ENCODE measurements at places on chromosomes 1 and 21.

GRCh38 chr1:206839857-206840256 is 25.6 kb upstream of the IL20 start:
- no peak for DNase-seq

DNA sequence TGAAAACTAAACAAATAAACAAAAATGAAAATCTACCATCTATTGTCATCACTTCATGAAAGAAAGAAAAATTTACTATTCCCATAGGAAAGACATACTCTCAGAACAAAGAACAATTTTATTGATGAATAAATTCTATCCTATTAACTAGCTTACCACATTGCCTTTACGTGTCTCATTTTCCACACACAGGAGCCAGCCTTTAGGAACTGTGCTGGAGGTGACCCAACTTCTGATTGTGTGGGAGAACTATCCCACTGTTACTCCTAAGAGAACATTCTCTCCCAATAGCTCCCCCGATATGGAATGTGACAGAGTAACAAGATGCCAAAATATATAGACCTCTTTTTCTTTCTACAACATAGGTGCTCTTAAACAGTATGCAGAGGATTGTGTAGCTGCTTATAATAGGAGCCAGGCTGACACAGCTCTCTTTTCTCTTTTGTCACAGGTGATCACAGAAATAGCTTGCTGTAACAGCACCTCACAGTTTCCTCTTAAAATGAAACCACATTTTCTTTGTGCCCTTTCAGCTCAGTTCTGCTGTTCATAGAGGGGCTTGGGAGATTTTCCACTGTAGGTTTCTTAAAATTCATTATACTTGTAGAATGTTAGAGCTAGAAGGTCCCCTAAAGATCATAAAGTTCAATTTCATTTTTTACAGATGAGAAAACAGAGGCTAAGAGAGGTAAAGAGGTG is 35.5 kb downstream of the C21orf91 start:
- no peak for DNase-seq

GRCh38 chr1:205376739-205377138 is 20.0 kb upstream of the KLHDC8A start:
- DNase-seq: no peak

GRCh38 chr1:229022595-229023333 is 248.1 kb upstream of the RAB4A start:
- DNase-seq: no peak

- DNase-seq: no peak
Measured at GRCh38 chr1:69312055-69312732, 255.5 kb upstream of the LRRC7 start.

DNA sequence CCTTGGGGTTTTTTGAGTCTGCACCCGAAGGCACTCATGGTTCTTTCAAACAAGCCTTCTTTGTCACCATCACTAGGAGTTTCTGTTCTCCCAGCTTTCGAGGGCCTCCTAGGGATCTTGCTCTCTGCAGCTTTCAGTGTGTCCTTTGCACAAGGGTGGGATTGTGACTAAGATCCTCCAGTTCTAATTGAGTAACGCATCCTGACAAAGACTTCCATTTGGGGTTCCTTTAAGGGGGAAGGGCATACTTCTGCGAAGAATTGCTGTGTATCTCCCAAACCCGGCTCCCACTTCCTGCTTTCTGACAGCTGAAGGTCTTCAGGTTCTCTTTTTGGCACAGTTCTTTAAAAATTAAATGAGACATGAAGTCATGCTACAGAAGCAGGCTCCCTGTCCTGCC is 139.4 kb downstream of the EDEM3 start:
- DNase-seq: no peak

DNA sequence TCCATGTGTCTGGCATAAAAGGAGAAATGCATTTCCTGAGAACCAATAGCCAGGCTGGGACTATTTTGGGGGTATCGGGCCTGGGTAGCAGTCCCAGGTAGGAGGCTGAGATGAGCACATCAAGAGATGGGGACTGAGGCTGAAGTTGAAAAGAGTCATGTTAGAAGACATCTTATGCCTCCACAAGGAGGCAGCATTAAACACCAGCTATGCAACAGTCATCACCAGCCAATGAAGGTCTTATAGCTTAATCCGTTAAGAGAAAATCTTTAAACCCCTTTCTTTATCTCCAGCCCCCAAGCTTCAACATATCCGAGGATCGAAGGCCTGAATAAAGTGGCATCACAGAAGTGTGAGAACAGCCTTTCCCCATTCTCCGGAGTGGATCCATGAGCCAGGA is 640.7 kb upstream of the PTBP2 start:
- DNase-seq: no peak

- DNase-seq: no peak
Measured at GRCh38 chr1:181601186-181601950, 118.1 kb downstream of the CACNA1E start.

GRCh38 chr1:24827379-24828135 is 82.3 kb downstream of the CLIC4 start:
- DNase-seq: no peak

DNA sequence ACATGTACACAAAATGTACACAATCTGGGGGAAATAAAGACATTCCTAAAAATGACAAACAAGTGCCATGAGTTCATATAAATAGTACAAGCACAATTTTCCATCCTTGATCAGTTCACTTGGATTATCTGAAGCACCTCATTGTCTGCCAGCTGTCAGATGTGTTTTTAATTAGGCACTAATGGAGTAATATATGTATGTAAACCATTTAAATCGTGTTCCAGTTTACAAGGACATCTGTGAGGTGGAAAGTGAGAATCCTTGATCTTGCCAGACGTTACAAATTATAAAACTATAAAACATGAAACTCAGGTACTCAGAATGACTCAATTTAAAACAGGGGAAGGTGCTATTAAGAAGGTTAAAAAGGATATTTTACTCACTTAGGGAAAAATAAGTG is 1312.2 kb downstream of the PLA2G4A start:
- DNase-seq: no peak

DNA sequence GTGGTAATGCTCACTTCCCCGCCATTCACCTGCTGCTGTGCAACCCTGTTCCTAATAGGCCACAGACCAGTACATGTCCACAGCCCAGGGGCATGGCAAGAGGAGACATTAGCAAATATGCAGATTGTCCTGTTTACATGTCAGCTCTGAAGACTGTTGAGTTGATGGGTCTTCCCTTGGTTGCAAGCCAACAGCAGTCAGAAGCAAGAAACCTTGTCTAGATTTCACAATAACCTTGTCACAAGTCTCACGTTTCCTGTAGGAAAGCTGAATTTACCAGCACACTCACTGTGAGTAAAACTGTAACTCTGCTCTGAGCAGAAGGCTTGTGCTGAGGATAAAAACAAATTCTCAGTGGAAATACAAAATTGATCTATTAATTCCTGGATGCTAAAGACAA is 195.1 kb downstream of the HLX start:
- no peak for DNase-seq

GRCh38 chr1:174963529-174964125 is 36.1 kb upstream of the CACYBP start:
- no peak for DNase-seq

GRCh38 chr1:151653397-151653796 is 41.5 kb downstream of the SNX27 start:
- DNase-seq: no peak

All from activated CD8-positive, alpha-beta memory T cell treated with anti-CD3 and anti-CD28 coated beads for 1 hour (primary cell).